ENCODE measurements at places on chromosomes 7 and 10.

DNA sequence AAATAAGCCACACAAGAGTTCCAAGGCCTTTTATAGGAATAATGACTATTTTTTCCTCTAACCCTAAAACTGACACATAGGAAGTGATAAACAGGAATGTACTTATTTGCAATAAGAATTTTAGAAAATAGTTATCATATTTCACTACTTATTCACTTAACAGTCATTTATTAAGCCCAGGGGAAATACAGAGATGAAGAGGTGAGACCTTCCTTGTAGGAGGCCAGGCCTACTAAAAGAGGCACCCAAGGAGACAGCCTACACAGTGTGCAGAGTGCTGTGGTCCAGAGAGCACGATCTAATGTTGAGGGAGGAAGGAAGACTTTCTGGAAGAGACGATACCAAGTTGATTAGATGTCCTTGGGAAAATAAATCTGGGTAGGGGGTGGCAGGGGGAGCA, 45.0 kb upstream of the PPP1R3C start:
- DNase-seq = no peak

DNA sequence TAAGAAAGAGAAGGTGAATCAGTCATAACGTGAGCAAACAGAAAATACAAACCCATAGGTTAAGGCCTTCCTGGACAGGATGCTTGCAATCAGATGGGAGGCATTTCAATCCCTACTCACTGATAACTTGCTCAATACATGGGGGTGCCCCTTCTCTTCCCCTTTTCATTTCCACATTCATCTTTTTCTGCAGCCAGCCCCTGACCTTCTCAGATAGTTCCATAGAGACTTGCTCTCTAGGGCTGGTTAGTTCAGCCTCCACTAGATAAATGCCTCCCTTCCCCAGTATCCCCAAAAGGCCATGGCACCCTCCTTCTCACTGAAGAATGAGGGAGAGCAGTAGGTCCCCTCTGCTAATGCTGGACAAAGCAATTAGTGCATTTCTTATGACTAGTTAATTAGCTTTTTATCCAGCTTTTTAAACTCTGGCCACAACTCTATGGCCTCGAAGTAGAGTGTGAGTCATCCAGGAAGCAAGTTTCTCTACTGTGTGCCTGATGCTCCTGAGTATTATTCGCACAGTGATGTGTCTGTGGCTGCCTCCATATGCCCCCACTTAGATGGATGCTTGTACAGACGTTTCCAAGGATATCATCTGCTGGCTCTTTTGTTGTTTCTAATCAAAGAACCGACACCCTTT, 12.7 kb downstream of the CHN2 start:
- peak; percentile 48 for DNase-seq

DNA sequence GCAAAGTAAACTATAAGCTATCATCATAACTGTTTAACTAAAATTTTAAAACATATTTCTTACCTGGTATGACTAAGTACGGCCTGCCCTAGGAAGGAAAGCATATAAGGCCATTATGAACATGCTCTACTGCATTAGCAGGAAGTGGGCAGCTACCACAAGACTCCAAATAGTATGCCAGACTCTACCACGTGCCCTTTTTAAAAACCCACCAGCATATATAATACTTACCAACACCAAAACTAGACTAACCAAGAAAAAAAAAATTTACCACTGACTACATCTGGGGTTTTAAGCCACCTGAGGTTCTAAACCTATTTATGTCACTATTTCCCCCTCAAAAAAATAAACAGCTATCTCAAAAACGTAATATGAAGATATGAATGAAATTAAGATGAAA, 30.1 kb downstream of the NUDCD3 start:
- DNase-seq = peak; percentile 19

GRCh38 chr7:112596260-112596659, 115.5 kb downstream of the LSMEM1 start:
- DNase-seq = peak; percentile 45

DNA sequence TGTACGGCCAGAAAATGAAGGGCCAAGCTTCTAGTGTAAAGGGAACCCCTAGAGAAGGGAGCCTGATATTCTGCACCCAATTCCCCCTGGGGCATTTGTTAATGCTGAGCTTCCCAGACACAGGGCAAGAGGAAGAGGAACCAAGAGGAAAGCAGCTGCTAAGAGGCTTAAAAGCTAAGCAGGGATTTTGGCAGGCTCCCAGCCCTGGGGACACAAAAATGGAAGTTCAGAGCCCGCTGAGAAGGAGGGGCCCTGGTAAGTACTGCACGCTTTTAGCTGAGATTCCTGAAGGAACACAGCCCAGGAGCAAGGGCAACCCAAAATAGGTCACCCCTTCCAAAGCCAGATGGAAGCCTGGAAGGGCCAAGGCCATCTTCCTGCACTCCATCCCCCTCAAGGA, 387.3 kb upstream of the MGMT start:
- no peak for DNase-seq

Data from A172 (cell line).